ENCODE measurements at places on chromosomes 12 and 14.

DNA sequence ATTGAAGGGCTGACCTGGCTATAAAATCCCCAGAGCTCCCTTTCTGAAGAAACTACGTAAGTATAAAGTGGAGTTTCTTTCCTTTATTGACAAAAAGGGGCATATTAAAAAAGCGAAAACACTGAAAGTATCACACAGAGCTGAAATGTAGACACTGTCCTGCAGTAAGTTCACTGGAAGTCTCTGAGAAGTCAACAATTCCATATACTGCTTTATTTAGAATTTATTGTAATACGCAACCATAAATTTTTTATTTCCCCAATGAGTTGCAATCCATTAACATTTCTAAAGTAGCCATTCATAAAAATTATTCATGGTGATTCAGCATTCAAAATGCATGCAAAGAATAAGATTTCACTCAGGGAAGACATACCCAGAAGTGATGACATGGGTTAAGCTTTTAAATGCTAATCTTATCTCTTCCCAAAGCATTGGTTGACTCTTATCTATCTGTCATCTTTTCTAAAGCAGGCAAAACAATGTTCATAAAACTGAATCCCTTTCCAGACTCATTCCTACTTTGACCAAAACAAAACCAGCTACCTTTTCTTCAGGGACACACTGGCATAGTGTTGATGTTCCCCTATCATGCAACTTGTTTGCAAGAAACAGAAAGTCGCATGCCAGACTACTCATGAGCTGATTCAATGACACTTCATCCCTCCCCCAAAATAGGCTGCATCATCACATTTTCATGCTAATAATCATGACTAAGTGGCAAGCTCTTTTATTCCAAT is 17.3 kb downstream of the KITLG start:
- DNase-seq = no peak

DNA sequence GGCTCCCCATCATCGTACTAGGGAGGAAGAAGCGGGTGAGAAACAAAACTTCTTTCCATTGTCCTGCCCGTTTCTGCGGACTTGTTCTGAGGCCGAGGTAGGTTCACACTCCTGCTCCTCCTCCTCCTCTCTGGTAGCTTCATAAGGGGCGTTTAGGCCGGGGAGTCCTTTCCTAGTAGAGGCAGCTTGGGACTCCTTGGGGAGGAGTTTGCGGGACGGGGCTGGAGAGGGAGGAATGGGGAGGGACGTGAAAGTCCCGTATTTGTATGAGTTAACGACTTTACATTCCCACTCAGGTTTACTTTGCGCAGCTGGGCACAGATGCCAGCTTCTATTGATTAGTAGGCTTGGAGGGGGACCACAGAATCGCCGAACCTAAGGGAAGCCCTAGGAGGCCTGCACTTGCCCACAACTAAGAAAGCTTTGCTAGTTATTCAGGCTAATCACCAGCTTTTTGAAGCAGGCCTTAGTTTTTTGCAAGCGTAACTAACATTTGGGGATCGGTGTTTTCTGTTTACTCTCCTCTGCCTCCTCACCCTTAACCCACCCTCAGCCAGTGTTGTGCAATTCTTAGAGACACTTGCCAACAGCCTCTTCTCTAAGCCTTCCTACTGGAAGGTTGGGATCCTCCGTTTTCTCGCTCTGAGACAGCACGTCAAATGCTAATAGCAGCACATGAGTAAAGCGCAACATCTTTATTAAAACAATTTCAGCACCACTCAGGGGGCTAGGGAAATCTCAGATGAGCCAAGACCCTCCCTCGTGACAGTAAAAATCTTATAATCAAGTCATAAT is 499 bp downstream of the RNASE4 start:
- no peak for DNase-seq

GRCh38 chr14:59252772-59253500 is 64.5 kb downstream of the DAAM1 start:
- DNase-seq = no peak

DNA sequence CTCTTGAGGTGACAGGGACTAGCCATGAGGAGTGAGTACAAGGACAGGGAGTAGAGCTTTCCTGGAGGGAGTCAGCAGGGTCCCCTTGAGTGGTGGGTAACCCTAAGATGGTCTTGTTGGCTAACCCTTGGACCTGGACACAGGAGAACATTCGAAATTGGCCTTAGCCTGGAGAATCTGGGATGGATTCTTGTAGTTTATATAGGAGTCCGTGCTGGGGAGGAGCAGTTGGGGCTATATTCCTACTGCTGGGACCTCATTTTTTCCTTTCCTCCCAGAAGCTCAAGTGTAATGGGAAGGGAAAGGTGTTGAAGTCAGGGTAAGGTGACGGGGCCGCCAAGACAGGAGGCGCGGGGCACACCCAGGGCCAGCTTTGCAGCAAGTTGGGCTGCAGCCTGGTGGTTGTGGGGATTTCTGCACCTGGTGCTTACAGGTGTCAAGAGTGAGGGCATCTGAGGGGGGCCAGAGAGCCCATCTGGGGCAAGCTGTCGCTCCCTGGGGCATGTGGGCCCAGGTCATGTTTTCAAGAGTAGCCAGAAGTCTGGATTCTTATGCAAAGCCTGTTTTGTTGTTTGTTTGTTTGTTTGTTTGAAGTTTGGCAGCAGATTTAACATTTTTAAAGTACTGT is 5.1 kb downstream of the BCL7A start:
- no peak for DNase-seq

DNA sequence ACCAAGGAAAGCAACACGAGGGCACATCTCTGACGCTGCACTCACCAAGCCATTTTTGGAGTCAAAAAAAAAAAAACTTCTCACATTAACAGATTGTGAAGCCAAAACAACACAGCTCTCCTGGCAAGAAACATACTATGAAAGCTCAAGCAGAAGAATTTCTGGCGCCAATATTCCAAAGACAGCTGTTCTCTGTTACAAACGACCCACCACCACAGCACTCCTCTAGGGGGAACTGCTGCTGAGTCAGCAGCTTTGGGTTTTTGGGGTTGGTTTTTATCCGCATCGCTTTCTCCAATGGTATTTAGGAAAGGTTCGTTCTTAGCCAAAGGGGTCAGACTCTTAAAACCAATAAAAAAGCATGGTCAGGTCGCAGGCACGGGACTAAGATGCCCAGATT is 379.4 kb downstream of the RPS29 start:
- no peak for DNase-seq

GRCh38 chr14:24032727-24033418 is 18.9 kb upstream of the CARMIL3 start:
- DNase-seq = no peak

- no peak for DNase-seq
These were observed 66.1 kb upstream of the CRY1 start for GRCh38 chr12:107159384-107159900.

- DNase-seq = no peak
These were observed 55.6 kb upstream of the CISTR start for GRCh38 chr12:53807322-53807860.

- no peak for DNase-seq
These were observed 139.4 kb upstream of the RMST start for GRCh38 chr12:97323154-97323553.

DNA sequence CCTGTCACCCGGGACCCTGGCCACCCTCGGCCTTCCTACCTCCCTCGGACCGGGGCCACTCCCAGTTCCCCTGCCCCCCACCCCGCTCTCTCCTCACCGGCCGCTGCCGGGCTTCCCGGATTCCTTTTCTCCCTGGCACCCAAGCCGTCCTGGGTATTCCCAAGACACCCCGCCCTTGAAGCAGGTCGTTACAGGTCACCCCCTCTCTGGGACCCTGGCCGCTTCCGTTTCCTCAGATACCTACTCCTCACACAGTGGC is 493 bp downstream of the NUMB start:
- DNase-seq = no peak

DNA sequence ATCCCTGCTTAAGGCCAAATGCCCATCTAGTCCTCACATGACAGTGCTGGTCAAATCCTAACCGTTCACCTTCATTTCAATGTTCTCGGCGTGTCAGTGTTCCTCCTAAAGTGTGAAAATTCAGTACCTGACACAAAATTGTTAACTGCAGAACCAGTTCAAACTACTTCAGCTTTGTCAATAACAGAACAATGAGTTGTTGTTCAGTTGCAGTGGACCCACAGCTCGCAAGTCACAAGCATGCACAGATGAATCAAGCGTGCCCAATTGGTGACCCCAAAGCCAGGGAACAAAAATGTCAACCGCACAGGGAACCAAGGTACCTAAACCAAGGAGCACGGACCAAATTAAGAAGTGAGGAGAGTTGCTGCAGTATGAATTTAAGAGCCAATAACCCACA is 23.2 kb downstream of the NRDE2 start:
- DNase-seq = no peak

DNA sequence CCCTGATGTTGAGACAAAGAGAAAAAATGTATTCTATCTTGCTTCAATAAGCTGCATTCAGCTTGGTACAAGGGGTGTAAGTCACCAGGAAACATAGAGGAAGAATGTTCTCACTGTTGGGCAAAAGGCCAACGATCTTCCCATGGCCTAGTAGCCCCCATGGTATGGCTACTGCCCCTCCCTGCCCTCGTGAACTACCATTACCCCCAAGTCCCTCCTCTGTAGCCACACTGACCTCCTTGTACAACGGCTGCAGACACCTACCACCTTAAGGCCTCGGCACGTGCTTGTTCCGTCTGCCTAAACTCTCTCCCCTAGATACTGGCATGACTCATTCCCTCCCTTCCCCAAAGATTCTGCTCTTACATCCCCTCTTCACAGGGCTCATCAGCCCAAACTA is 81.9 kb upstream of the ANO2 start:
- no peak for DNase-seq

DNA sequence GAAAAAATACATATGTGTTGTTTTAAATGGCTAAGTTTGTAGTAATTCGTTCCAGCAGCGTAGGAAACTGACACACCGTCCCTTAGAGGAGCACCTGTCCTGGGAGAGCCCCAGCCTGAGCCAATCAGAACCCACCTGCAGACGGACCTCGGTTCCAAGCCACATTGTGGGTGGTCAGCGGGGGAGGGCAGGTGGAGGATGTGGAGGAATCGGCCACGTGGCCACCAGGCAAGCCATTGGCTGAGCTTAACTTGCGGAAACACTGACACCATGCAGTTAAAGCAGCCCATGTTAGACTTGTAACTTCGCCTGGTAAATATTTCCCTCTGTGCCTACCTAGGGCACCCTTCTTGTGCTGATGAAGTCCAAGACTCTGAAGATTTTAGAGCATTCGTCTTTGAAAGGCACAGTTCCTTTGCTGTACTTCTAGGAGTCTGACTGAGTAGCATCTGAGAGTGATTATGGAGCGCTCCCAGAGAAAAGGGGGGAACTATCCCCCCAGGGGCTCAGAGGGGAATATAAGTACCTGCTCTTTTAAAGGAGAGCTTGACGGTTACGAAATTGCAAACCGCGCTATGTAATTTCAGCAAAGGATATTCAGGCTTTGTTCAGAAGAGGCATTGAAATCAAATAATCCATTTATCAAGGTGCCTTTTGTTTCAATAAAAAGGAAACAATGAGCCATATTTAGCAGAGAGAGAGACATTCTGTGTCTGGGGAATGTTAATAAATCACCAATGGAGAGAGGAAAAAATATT is 135.7 kb downstream of the TMEM132C start:
- DNase-seq = no peak

- no peak for DNase-seq
These were observed 136.1 kb downstream of the FGD4 start for GRCh38 chr12:32535288-32535999.

GRCh38 chr12:79778802-79779448 is 88.2 kb upstream of the PAWR start:
- no peak for DNase-seq

DNA sequence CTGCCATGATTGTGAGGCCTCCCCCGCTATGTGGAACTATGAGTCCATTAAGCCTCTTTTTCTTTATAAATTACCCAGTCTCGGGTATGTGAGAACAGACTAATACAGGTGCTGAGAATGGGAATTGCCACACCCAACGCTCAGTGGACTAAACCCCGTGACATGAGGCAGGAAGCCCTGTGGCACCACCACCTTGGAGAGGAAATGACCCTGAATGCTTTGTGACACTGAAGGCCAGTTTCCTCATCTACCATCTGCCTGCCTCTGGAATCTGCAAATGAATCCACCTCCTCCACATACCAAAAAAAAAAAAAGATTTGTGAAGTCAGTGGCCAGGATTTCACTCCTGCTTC is 41.6 kb downstream of the NT5DC3 start:
- DNase-seq = no peak

DNA sequence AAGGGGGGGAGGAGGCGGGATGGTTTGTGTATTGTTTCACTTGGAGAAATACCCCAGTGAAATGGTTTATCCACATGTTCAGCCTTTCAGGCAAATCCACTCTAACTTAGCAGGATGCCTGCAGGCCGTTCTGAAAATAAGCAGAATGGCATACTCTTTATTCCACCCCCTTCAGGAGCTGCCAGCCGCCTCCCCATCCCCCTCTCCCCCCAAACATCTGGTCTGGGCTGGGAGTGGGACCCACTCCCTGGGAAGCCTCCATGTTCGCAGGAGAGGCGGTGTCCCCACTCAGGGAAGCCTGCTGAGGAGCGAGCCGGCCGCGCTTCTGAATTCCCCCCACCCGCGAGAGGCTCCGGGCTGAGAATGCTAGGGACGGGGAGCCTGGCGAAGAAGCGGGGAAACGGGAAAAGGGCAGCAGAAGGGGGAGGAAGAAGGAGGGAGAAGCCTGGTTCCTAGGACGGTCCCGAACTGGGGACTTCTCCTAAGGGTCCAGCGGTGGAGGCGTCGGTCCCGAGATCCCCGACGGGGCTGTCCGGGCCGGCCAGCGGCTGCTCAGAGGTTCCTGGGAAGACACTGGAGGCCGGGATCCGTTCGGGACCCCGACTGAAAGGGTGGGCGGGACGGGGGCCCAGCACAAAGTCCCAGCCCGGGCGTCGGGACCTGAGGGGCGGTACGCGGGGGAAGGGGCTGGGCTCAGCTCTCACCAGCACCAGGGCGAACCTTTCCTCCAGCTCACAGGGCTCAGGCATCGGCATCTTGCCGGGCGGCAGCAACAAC is 666 bp downstream of the FMNL3 start:
- DNase-seq = peak; percentile 60

DNA sequence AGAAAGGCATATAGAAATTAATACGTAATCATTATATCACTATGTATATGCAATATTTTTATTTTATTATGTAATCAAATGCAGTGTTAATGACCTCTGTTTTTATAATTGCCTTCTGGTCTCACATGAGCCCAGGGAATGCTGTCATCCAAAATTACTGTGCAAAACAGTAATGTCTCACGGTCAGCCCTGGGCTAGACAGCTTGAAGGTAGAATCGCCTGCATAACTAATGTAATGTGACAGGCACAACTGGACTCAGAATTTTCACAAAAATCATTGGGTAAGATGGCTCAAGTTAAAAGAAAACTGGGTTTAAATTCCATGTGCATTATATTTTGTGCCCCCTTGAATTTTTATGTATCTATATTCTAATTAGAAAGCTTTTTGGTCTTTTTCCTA is 293.3 kb downstream of the PPFIA2 start:
- DNase-seq = no peak

DNA sequence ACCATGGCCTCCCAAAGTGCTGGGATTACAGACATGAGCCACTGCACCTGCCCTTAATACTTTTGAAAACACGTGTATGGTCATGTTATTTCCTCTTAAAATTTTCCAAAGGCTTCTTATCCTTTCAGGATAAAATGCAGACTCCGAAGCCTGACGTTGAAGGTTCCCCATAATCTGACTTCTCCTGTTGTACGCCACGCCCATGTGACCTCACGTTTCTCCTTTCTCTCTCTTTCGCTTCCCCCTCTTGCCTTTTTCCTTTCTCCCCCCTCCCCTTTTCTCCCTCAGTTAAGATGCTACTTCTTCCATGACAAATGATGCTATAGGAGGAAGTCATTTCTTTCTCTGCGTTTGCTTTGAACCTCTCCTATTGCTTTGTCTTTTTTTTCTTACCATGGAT is 266.0 kb downstream of the FBXL14 start:
- no peak for DNase-seq

- DNase-seq = no peak
These were observed 457.6 kb downstream of the ZFP36L1 start for GRCh38 chr14:68335312-68335711.

GRCh38 chr14:77314043-77314442 is 6.6 kb downstream of the POMT2 start:
- no peak for DNase-seq

Measured in left renal cortex interstitium (tissue), 4 donors.